ENCODE measurements at places on chromosomes 5 and 9.
A peak's percentile ranks its signal among the peaks of the same experiment; 100 is the strongest.

DNA sequence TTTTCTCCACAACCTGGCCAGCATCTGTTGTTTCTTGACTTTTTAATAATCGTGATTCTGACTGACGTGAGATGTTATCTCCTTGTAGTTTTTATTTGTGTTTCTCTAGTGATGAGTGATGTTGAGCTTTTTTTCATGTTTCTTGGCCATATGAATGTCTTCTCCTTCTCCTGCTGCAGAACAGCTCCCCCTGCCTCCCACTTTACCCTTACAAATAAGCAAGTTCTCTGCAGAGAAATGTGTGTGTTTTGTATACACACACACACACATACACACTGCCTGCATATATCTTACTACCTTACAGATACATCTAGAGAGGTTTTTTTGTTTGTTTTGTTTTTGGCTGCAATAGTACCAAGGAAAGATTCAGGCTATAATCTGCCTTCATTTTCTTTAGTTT lies 88.7 kb upstream of the PHF24 start:
- DNase-seq: no peak

- DNase-seq: no peak
These were observed 723.8 kb upstream of the EDIL3 start for GRCh38 chr5:85108471-85108870.

DNA sequence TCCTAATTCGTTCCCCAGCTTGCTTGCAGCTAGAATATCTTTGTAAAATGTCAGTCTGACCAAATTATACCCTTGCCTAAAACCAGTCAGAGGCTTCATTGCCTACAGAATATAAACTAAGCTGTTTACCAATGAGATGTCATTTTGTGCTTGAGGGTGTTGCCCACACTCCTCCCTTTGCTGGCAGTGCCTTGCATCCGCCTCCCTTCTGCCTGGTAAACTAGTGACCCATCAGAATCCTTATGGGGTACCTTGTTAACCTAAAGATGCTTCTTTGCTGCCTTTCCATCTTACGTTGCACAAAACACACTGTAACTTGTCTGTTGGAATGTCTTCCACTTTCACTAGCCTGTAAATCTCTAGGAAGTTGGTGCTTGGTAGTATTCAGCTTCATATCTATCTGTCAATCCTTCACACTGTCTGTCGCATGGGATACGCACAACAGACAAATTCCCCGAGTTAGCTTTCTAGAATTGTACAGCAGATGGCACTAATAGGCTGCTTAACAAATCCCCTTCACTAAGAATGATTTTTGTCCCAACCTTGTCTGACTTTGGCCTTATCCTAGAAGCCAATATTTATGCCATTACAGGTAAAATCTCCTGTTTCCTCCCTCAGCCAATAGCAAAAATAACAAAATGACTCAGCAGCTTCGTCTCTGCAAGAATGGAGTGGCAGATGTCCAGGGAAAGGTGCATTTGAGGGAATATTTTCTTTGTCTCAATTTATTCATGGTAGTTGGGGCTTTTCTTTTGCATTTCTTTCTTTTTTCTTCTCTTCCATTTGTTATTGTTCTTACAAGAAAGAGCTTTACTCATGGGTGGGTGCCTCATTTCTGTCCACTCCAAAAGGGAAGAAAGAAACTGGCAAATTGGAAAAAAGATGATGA lies 3.0 kb downstream of the NUDT2 start:
- no peak for DNase-seq

- DNase-seq: no peak
These were observed 509 bp downstream of the LVRN start for GRCh38 chr5:115962565-115963402.

DNA sequence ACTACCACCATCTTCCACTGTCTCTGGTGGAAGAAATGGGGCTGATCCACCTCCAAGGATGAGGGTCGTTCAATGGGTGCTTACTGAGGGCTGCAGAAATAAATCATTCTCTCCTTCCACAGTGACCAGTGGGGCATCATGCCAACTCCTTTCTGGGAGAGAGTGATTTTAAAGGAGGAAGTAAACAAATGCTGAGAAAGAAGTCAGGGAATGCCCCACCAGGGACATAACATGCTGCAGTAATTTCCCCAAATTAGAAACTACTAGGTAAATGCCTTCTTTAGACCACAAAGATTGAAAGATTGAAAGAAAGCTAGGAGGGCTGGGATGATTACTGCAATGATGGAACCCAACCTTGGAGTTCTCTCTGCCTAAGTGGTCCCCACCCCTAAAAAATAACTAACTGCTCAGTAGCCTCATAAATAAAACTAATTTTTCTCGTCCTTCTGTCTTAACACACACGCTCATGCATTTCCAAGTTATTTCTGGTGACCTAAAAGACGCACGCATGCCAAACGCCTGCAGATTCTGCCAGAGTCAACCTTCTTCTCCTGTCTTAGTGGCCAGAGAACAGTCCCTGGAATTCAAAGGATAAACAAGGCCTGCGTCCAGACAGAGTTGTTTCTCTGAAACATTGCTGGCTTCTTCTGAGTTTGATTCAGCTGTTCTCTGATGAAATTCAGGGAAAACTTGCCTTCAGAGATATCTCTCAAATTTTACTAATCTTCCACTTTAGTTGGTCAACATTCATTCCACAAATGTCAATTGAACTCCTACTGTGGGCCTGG lies 250.0 kb downstream of the NR3C1 start:
- no peak for DNase-seq

GRCh38 chr5:66353186-66353585 lies 209.1 kb downstream of the SREK1 start:
- DNase-seq: no peak

DNA sequence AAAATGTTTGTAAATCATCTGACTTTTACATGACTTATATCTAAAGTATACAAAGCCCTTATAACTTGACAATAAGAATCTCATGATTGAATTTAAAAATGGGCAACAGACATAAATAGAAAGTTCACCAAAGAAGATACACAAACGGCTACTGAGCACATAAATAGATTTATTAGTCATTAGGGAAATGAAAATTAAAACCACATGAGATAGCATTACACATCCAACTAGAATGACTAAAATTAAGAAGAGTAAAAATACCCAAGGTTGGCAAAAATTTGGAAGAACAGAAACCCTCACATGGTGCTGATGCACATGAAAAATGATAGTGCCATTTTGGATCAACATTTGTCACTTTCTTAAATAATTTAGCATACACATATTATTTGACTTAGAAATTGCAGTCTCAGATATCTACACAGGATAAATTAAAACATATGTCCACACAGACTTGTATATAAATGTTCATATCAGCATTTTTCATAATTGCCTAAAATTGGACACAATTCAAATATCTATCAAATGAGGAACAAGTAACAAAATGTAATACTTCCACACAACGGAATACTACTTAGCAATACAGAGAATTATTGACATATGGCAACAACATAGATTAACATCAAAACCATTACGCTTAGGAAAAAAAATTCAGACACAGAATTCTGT lies 359.1 kb upstream of the DAB2 start:
- no peak for DNase-seq

- no peak for DNase-seq
These were observed 180.1 kb downstream of the ICE1 start for GRCh38 chr5:5602554-5602953.

- no peak for DNase-seq
These were observed 416.3 kb downstream of the PIK3R1 start for GRCh38 chr5:68631884-68632283.

GRCh38 chr5:92687821-92688722 lies 892.9 kb downstream of the NR2F1-AS1 start:
- DNase-seq: no peak

DNA sequence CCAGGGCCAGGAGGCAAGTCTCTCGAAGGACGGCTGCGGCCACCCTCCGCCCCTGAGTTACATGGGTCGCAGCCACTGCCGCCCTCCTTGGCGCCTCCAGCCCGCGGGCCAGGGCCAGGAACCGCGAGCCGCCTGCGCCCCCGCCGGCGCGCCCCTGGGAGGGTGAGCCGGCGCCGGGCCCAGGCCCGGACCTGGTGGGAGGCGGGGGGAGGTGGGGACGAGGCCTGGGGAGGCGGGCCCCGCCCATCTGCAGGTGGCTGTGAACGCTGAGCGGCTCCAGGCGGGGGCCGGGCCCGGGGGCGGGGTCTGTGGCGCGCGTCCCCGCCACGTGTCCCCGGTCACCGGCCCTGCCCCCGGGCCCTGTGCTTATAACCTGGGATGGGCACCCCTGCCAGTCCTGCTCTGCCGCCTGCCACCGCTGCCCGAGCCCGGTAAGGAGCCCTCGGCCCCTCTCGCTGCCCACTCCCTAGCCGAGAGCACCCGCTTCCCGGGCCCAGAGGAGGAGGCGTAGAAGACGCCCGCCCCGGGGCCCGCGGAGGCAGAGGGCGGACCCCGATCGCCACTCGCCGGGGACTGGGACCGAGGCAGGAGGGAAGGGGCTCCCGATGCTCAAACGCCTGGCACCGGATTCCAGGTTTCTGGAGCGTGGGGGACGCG lies at the start of gene ASS1:
Gene ASS1, plus strand, starts transcription at position 397 of the 657 bp plus-strand sequence. CDS start 7,268 bp downstream, outside the sequence.
- peak; percentile 41 for DNase-seq

- DNase-seq: no peak
These were observed 32.1 kb downstream of the EXOC3 start for GRCh38 chr5:474840-475661.

- DNase-seq: no peak
These were observed 146.1 kb upstream of the RAI14 start for GRCh38 chr5:34510002-34510401.

DNA sequence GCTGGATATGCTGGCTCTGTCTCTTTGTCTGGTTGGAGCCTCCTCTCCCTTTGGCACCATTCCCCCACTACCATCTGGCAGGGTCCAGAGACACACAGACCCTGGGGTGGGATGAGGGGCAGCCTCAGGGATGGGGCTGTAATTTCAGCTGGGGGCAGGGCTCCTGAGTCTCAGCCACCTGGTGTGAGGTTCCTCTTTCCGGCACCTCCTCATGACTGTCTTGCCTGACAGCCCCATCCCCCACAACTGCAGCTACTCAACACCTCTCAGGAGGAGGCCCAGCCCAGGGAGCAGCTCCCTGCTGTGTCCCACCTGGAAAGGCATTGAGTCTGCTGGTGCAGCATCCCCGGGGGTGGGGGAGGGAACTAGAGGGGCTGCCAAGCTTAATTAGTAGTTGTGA lies 11.7 kb upstream of the RPS14 start:
- DNase-seq: no peak

- no peak for DNase-seq
These were observed 31.5 kb upstream of the ALDH1A1 start for GRCh38 chr9:72984226-72984947.

- no peak for DNase-seq
These were observed 472.8 kb downstream of the PSAT1 start for GRCh38 chr9:78769690-78770089.

GRCh38 chr5:151499501-151500035 lies 52.2 kb downstream of the SLC36A1 start:
- no peak for DNase-seq

GRCh38 chr9:88313364-88314220 lies 74.7 kb upstream of the SPIN1 start:
- DNase-seq: no peak

GRCh38 chr5:140432916-140433315 lies 31.3 kb downstream of the ANKHD1 start:
- DNase-seq: no peak

GRCh38 chr9:15769547-15769946 lies 216.7 kb downstream of the CCDC171 start:
- DNase-seq: no peak

DNA sequence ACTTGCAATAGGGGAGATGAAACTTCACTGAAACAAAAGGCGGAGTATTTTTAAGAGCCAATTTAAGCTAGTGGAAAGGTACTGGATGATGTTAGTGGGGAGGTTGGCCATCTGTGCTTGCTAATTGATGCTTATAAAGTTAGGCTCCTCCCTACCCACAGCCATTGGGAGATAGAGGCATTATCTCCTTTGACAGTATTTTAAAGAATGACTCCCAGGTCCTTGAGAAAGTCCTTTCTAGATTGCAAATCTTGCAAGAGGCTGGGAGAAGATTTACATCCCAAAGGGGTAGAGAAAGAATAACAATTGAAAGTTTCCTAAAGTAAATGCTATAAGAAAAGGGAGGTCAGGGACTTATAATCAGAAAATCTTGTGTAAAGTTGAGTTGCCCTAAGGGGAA lies 282.6 kb downstream of the BRINP1 start:
- DNase-seq: no peak

DNA sequence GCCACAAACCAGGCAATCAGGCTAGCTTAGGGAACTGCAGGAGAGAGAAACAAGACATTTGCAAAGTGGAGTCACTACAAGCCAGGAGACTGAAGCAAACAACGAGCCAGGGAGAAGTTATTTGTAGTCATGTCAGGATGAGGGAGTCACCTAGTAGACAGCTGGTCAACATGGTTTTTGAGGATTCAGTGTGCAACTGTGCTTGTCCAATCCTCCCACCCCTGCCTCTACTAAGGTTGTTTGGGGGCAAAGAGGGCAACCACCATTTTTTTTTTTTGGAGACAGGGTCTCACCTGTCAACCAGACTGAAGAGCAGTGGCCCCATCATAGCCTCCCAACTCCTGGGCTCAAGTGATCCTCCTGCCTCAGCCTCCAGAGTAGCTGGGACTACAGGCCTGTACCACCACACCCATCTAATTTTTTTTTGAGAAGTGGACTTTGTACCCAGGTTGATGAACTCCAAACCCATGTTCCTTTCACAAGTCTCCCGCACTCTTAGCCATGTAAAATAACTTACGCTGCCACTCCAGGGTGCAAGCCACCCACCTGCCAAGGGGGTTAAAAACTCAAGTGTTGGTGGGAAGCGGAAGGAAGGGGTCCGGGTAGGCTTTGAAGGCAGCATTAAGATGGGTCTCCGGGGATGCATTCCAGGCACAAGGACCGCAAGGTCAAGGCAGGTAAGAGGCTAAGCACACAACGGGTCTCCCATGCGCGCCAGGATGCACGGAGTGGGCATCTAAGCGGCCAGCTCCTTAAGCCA lies 995 bp downstream of the RPL35 start:
- no peak for DNase-seq

- DNase-seq: no peak
These were observed 292.4 kb downstream of the MRPS30 start for GRCh38 chr5:45101146-45101545.

- no peak for DNase-seq
These were observed 39.4 kb upstream of the CARTPT start for GRCh38 chr5:71679714-71680113.

GRCh38 chr5:159951387-159951786 lies 35.1 kb downstream of the ADRA1B start:
- no peak for DNase-seq

DNA sequence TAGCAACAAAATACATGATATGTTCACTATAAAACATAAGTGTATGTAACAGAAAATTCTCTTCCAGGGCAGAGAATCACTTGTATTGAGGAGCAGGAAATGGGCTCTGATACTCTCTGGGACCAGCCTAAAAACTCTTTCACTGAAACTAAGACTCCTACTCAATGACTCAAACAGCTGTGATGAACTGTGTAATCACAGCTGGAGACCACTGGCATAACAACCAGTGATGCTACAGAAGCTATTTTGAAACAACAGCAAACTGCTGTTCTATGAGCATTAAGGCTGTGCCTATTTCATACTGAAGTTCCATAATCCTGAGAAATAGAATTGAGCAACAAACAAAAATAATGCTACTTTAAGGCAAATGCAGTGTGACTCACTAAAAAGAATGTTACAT lies 594.0 kb downstream of the HINT1 start:
- no peak for DNase-seq

GRCh38 chr9:113274474-113275156 lies 757 bp downstream of the CDC26 start:
- no peak for DNase-seq
